ENCODE measurements at places on chromosomes 4 and X.

DNA sequence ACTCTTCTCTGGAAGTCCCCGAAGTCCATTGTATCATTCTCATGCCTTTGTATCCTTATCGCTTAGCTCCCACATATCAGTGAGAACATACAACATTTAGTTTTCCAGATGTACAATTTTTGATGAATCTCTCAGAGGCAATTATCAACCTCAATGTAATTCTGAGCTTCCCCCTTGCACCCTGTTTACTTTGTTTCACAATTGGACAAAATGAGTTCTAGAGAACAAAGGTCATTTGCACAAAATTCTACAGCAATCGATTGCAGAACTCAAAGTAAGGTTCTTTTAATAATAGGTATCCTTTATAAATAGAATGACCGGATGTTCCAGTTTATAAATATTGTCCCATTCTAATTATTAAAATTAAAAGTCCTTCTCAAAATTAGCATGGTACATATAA, 79.3 kb downstream of the SLC16A2 start:
- no peak for DNase-seq

- DNase-seq, result no peak
These were observed 230.8 kb downstream of the CPE start for GRCh38 chr4:165609653-165610052.

- DNase-seq, result no peak
These were observed 773 bp upstream of the VMA21 start for GRCh38 chrX:151396042-151396824.

DNA sequence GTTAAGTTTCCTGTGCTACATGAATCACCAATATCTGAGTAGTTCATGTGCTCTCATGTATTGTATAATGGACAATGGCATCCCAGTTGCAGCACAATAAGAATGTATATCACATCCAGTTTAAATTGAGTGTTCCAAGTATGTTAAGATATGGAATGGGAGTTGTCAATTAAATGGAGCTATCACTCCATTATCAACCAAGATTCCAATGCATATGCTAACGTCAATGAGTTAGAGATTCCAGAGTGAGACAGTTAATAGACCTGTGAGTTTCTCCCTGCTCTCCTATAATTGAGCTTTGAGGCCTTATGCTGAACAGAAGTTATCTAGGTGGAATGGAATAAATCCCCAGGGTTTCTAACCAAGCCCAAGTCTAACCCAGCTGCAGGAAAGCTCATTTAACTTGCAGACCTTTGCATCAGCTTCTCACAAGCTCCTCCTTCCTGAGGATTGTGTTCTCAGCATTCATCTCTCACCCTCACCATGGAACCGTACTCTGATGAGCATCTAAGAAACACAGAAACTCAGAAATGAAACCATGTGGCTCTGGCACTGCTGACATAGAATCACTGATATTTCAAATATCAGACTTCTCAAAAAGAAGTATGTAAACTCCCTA, 84.8 kb downstream of the TIGD2 start:
- DNase-seq, result no peak

- no peak for DNase-seq
These were observed 147.1 kb downstream of the CPEB2 start for GRCh38 chr4:15149234-15149838.

DNA sequence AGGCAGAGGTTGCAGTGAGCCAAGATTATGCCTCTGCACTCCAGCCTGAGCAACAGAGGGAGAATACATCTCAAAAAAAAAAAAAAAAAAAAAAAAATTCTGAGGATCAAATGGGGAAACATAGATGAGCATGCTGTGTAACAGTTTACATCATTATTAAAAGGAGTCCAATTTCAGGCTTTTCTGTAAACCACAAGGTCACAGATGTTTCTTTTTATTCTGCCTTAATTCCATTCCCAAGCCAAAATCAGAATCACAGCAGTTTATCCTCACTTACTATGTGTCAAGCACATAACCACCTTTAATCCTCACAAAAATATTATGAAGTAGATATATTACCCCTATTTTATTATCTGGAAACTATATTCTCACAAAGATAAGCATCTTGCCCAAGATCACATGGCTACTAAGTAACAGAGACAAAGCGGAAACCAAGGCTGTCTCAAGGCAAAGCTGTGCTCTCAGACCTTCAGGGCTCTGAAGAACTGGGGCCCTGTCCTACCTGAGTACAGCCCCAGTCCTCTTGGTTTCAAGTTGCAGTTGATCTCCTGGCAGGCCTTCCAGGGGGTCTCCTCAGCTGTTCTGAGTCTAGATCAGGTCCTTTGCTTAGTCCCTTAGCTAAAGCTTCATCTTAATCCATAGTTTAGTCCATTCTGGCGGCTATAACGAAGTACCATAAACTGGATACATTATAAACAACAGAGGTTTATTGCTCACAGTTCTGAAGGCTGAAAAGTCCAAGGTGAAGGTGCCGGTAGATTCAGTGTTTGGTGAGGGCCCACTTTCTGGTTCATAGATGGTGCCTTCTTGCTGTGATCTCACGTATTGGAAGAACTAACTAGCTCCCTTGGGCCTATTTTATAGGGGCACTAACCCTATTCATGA, 141.3 kb downstream of the PALLD start:
- DNase-seq, result no peak

DNA sequence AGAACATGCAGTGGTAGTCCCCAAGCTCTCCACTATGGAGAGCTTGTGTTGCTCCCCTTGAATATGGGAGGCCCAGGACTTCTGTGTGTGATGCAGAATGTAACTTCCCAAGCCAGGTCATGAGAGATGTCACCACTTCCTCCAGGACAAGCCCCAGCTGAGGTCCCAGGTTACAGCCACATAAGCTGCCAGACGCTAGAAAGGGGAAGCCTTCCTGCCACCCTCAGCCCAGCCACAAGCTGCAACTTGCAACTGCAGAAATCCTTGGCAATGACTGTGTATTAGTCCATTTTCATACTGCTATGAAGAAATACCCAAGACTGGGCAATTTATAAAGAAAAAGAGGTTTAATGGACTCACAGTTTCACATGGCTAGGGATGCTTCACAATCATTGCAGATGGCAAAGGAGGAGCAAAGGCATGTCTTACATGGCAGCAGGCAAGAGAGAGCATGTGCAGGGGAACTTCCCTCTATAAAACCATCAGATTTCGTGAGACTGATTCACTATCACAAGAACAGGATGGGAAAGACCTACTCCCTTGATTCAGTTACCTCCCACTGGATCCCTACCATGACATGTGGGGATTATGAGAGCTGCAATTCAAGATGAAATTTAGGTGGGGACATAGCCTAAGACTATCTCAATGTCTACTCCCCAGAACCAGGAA, 91.5 kb upstream of the DHX15 start:
- no peak for DNase-seq

GRCh38 chr4:33772582-33772981, 2471.7 kb downstream of the ARAP2 start:
- DNase-seq, result no peak

DNA sequence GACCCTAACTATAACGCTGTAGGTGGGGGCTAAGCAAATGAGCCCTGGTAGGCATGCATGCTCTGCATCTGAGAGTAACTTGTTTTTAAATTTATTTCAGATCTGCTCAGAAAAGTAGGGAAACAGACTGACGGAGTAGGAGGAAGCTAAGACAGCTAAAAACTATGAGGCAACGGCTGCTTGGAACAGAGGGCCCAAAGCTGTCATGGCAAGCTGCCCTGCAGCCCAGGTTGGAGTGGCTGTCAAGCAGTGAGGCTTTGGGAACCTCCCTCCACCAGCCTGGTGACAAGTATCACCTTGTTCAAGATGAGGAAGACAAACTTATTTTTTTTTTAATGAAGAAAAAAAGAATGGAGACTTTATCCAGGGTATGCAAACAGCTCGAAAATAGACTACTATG, 439.8 kb downstream of the NLGN4X start:
- DNase-seq, result no peak

- no peak for DNase-seq
These were observed 6.6 kb upstream of the PTPN13 start for GRCh38 chr4:86587381-86588140.

DNA sequence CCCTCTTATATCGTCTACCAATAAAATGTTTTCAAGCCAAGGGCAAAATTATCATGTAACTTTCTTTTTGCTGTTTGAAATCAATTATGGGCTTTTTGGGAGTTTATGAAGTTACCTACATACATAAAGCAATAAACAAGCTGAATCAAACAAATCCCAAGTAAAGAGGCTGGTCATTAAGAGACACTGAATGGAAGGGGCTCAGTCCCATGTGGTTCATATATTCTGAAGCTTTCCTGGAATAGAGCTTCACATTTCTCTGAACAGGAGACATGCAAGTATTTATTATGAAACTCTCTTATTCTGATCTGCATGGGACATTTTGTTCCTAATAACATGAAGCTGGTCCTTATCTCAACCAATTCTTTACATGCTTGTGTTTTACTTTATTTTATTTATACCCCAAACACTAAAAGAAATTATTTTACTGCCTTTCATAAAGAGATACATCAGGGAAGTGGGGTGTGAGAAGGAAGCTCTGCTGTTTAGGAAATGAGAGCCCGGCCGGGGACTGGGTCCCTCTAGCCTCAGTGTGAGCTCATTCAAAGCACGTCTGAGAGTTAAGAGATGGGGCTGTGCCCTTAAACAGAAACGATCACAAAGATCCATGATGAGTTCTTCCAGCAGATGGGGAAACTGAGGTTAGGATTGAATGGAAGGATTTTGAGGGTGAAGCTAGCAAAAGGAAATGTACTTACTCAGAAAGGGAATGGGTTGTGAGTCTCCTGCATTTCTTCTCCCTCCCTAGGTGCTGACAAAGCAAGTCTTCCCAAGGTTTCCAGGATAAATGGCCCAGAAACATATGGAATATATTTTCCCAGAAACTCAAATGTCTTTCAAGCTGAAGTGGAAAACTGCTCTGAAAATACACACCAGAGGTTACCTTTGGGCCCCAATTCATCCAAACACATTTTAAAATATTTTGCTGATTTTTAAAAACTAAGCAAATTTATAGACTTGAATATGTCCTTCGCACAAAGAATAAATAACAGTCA, 93.1 kb upstream of the LNX1 start:
- no peak for DNase-seq

All from T1000 (cell line).